ENCODE measurements at places on chromosomes 5 and 9. TPM values are rescaled to one million over a fixed set of nuclear protein-coding genes. Genes with fewer than 3 reads are reported as not detected.

LCP2 gene
- polyA plus RNA-seq = 33.1 TPM

IL5 gene
- polyA plus RNA-seq = not detected

PIP5K1B gene
- 2.7 TPM for polyA plus RNA-seq

MEIKIN gene
- polyA plus RNA-seq = not detected

CD14 gene
- polyA plus RNA-seq = 60.9 TPM

CLPTM1L gene
- 39.7 TPM for polyA plus RNA-seq

SHOC1 gene
- not detected for polyA plus RNA-seq

FGF10 gene
- 0.03 TPM for polyA plus RNA-seq

SEMA5A gene
- polyA plus RNA-seq = 2.1 TPM

IL7R gene
- 16.3 TPM for polyA plus RNA-seq
